Kidney glomerular epithelial cell (primary cell): ENCODE measurements at places on chromosomes 4 and X.

DNA sequence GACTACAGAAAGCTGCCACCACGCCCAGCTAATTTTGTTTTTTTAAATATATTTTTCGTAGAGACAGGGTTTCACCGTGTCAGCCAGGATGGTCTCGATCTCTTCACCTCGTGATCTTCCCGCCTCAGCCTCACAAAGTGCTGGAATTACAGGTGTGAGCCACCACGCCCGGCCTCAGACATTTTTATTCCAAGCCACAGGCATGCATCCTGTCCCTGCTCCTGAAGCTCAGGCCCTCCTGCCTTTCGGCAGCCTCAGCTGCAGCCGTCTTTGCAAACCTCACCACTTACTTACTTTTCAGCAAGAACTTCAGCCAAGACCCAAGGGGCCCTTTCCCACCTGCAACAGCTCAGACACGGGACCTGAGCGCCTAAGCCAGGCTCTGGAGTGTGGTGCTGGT lies 26.0 kb downstream of the FAM53A start:
- DNase-seq: no peak

GRCh38 chr4:164955107-164955805 lies 22.2 kb downstream of the TRIM61 start:
- DNase-seq: no peak

GRCh38 chrX:3449287-3449686 lies 102.8 kb upstream of the MXRA5 start:
- DNase-seq: no peak

GRCh38 chrX:10636337-10636736 lies 16.0 kb upstream of the MID1 start:
- DNase-seq: peak; percentile 23

- DNase-seq: no peak
Observed at GRCh38 chrX:129622757-129623301, 31.9 kb downstream of the APLN start.

GRCh38 chr4:147958057-147958456 lies 226.2 kb downstream of the ARHGAP10 start:
- DNase-seq: no peak

- DNase-seq: peak; percentile 32
Observed at GRCh38 chr4:154590329-154591006, at the start of gene FGA. TSS of gene FGA (minus strand) at chr4:154590742. CDS start at chr4:154590687, 55 bp downstream.
